ENCODE measurements at places on chromosomes 7 and 10. TPM values are rescaled to one million over a fixed set of nuclear protein-coding genes. Genes with fewer than 3 reads are reported as not detected.

VAX1 gene
- not detected for total RNA-seq

CC2D2B gene
- not detected for total RNA-seq

HECW1 gene
- total RNA-seq = 2.5 TPM

VGF gene
- 45.2 TPM for total RNA-seq

ASB13 gene
- total RNA-seq = 17.4 TPM

MYH16 gene
- total RNA-seq = 29.6 TPM

SUGCT gene
- total RNA-seq = 13.1 TPM

OPN1SW gene
- not detected for total RNA-seq

ZNF479 gene
- total RNA-seq = not detected

ARHGAP22 gene
- 68.7 TPM for total RNA-seq

HMX2 gene
- total RNA-seq = 0.06 TPM

CRYGN gene
- total RNA-seq = not detected

CYP3A5 gene
- total RNA-seq = 0.18 TPM

UCN3 gene
- total RNA-seq = not detected

VSTM4 gene
- 2.7 TPM for total RNA-seq

FGFR2 gene
- total RNA-seq = not detected

GDF2 gene
- not detected for total RNA-seq

MMD2 gene
- not detected for total RNA-seq

MRLN gene
- total RNA-seq = 0.43 TPM

DYNC1I1 gene
- 2.7 TPM for total RNA-seq

SMURF1 gene
- 27.8 TPM for total RNA-seq

TMEM229A gene
- total RNA-seq = not detected

SPDYE17 gene
- total RNA-seq = not detected
